Spleen (tissue), 13 donors: ENCODE measurements at places on chromosomes 7 and 10. TPM values are rescaled to one million over a fixed set of nuclear protein-coding genes. Genes with fewer than 3 reads are reported as not detected.

The POLR2J3 gene
- 44.3 TPM for total RNA-seq

The DOCK1 gene
- total RNA-seq, result 21.5 TPM

The MSS51 gene
- 4.1 TPM for total RNA-seq

The GFRA1 gene
- 6.9 TPM for total RNA-seq

The GDF10 gene
- total RNA-seq, result not detected

The PDE6C gene
- total RNA-seq, result not detected

The NEURL1 gene
- total RNA-seq, result 0.43 TPM

The EFCAB10 gene
- total RNA-seq, result not detected

The RNF148 gene
- total RNA-seq, result 2.2 TPM

The UNCX gene
- total RNA-seq, result not detected

DNA sequence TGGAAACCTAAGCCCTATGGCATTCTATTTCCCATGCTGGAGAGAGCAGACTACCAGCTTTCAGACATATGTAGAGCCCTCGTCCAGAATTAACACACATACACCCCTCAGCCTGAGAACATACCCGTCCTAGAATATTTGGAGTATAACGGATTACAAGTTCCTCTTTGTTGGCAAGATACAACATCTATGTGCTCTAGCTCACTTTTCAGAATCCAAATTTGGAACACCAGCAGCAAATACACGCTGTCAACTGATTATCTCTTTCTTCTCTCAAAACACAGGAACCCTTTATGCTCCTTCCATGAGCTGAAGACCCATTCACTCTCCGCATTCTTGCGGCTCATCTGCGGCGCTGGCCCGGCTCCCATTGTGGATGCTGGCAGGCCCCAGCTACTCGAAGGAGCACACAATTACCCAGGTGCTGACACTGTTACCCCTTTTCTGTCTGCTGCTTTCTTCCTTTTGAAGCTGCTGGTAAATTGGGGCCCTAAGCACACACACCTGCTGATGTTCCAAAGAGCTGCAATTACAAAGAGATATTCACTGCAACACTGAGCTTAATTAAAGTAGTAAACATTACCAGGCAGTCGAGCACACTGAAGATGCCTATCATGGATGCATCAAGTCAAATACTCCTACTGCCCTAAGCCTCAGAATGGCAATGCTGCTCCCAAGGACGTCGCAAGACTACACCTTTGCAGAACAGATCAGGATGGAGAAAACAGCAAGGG, 70.0 kb downstream of the VOPP1 start:
- peaks cover 22% of the 10 kb centered on the region for H3K4me1 ChIP-seq
- H3K4me3 ChIP-seq, result no peak overlapping the region
- no peak overlapping the region for H3K27ac ChIP-seq
- H3K27me3 ChIP-seq, result no peaks in the 10 kb centered on the region

GRCh38 chr10:110067960-110068770, 60.4 kb downstream of the ADD3 start:
- no peaks in the 10 kb centered on the region for H3K36me3 ChIP-seq
- H3K27ac ChIP-seq, result peak overlapping the region; percentile 80
- H3K4me1 ChIP-seq, result peaks cover 73% of the 10 kb centered on the region
- DNase-seq, result no peak
- no peaks in the 10 kb centered on the region for H3K27me3 ChIP-seq

DNA sequence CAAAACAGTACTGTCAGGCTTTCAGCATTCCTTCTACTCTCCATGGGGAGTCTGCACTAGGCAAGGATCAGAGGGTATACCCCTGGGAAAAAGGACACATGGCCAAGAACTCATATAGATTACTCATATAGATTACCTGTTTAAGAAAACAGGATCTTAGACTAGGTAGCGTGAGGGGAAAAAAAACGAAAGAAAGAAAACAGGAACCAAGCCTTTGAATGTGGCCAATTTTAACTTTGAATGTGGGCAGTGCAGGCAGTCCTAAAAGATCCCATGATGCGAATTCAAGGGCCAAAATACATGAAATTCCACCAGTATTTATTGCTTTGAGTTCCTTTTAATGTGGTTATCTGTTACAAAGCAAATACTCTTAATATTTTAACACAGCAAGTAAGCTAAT, 108.6 kb upstream of the TAC1 start:
- H3K27me3 ChIP-seq, result no peaks in the 10 kb centered on the region
- H3K4me1 ChIP-seq, result no peaks in the 10 kb centered on the region
- DNase-seq, result no peak

GRCh38 chr7:1674161-1675035, 4.3 kb downstream of the ELFN1 start:
- H3K27ac ChIP-seq, result no peak overlapping the region
- no peaks in the 10 kb centered on the region for H3K36me3 ChIP-seq
- H3K4me3 ChIP-seq, result no peak overlapping the region
- H3K27me3 ChIP-seq, result peaks cover 41% of the 10 kb centered on the region
- DNase-seq, result no peak

- H3K27me3 ChIP-seq, result no peaks in the 10 kb centered on the region
- H3K4me1 ChIP-seq, result peaks cover 98% of the 10 kb centered on the region
- no peak overlapping the region for H3K4me3 ChIP-seq
- no peaks in the 10 kb centered on the region for H3K36me3 ChIP-seq
- no peak overlapping the region for H3K27ac ChIP-seq
These were observed 120.5 kb downstream of the CCNY start for GRCh38 chr10:35456784-35457183.

DNA sequence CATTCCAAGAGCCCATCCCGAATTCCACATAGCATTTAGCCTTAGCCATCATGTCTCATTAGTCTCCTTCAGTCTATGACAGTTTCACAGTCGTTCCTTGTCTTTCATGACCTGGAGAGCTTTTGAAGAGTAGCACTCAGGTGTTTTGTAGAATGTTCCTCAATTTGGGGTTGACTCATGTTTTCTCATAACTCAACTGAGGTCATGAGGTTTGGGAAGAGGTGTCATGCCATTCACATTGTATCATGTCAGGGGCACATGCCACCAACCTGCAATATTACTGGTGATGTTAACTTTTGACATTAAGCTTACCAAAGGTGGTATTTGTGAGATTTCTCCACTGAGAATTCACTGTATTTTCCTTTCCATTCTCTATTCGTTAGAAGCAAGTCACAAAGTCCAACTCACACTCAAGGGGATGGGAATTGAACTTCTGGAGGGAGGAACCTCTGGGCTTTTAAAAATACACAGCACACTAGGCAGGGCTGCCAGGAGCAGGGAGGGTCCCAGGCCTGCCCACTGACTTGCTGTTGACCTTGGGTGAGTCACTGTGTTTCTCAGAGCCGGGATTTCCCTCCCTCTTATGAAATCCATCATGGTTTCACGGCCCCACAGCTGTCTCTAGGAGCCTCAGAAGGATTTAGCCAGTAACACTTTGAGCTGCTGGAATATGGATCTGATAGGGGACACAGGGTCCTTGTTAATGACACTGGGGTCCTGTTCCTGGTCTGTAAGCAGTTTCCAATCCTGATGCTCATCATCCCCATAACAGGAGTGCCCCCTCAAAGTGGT, 74.4 kb upstream of the TCF7L2 start:
- H3K27ac ChIP-seq, result no peak overlapping the region
- H3K4me1 ChIP-seq, result no peaks in the 10 kb centered on the region
- no peaks in the 10 kb centered on the region for H3K27me3 ChIP-seq
- DNase-seq, result no peak
- H3K4me3 ChIP-seq, result no peak overlapping the region

DNA sequence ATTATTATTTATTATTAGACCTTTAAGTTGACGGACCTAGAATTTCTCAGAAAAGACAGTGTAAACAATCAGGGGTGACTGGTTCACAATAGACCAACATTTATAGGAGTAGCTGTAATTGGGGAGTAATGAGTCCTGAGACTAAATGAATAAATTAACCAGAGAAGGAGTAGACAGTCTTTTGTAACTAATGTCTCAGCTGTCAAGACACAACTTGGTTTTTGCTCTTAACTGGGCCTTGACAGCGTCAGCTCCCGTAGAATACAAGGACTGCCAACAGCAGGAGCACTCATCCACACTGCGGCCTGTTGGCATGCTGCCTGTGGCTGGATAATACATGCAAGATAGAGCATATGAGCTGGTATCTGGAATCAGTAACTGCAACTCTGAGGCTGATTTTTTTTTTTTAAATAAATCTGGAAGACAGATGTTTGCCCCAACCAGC, 123.9 kb downstream of the CACNA2D1 start:
- H3K4me1 ChIP-seq, result no peaks in the 10 kb centered on the region
- H3K27me3 ChIP-seq, result no peaks in the 10 kb centered on the region
- no peak overlapping the region for H3K4me3 ChIP-seq
- H3K36me3 ChIP-seq, result no peaks in the 10 kb centered on the region
- no peak for DNase-seq

- H3K4me1 ChIP-seq, result peaks cover 18% of the 10 kb centered on the region
- H3K36me3 ChIP-seq, result no peaks in the 10 kb centered on the region
- no peak overlapping the region for H3K27ac ChIP-seq
These were observed 109.4 kb upstream of the LANCL2 start for GRCh38 chr7:55255496-55256445.

GRCh38 chr7:94396037-94396431, 1.3 kb downstream of the COL1A2 start:
- DNase-seq, result no peak
- no peaks in the 10 kb centered on the region for H3K4me1 ChIP-seq
- no peaks in the 10 kb centered on the region for H3K36me3 ChIP-seq
- H3K27me3 ChIP-seq, result no peaks in the 10 kb centered on the region

DNA sequence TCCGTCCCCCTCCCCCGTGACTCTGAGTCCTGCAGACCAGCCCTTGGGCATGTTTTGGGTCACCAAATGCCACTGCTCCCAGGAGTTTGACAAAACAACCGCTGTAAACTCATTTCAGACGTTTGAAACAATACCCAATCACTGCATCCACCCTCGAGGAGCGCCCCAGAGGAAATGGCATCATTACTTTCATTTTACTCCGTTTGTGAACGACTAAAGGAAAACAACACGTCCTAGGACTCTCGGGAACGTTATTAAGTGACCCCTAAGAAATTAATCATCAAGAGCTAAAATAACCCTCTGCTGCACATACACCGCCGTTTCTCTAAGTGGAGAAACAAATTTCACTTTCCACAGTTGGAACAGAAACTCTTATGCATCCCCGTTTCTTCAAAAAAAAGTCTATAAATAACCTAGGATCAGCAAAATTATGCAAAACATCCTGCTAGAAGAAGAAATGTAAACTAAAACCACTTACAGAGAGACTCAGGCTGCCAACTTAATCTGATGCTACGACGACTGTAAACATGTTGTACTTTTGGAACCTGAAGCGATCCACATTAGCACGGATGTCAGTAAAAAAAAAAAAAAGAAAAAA, 109.9 kb upstream of the EFCAB10 start:
- peaks cover 22% of the 10 kb centered on the region for H3K4me1 ChIP-seq
- no peaks in the 10 kb centered on the region for H3K36me3 ChIP-seq
- H3K27me3 ChIP-seq, result no peaks in the 10 kb centered on the region

DNA sequence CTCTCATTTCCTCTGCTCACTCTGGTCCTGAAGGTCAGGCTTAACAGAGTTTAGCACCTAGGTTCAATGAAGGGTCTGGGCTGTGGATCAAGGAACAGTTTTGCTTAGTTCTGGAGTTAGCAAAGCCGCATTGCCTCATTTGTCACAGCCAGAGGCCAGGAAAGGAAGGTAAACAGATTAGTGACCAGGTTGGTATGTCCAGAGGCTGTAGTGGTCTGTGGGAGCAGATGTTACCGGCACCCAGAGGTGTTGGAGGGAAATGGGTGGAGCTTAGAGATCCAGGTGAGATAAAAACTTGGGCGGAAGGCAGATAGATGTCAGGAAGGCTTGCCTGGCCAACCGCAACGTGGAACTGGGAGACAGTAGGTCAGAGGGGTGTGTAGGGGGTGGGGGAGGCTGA, 36.6 kb upstream of the ZMIZ2 start:
- H3K27me3 ChIP-seq, result no peaks in the 10 kb centered on the region
- no peak overlapping the region for H3K27ac ChIP-seq
- no peak overlapping the region for H3K4me3 ChIP-seq
- DNase-seq, result peak; percentile 30
- H3K4me1 ChIP-seq, result no peaks in the 10 kb centered on the region

GRCh38 chr10:88926566-88927415, 25.8 kb downstream of the ACTA2 start:
- H3K27me3 ChIP-seq, result no peaks in the 10 kb centered on the region
- H3K36me3 ChIP-seq, result no peaks in the 10 kb centered on the region
- peaks cover 11% of the 10 kb centered on the region for H3K4me1 ChIP-seq
- DNase-seq, result no peak
- H3K27ac ChIP-seq, result peak overlapping the region; percentile 61

GRCh38 chr7:120860156-120860555, 2.2 kb upstream of the TSPAN12 start:
- H3K27me3 ChIP-seq, result peaks cover 49% of the 10 kb centered on the region
- no peaks in the 10 kb centered on the region for H3K4me1 ChIP-seq
- H3K36me3 ChIP-seq, result no peaks in the 10 kb centered on the region
- no peak for DNase-seq

- DNase-seq, result no peak
- H3K4me1 ChIP-seq, result no peaks in the 10 kb centered on the region
- H3K27ac ChIP-seq, result no peak overlapping the region
- no peaks in the 10 kb centered on the region for H3K27me3 ChIP-seq
- H3K36me3 ChIP-seq, result no peaks in the 10 kb centered on the region
These were observed 441.7 kb downstream of the TYW1 start for GRCh38 chr7:67438198-67438882.

DNA sequence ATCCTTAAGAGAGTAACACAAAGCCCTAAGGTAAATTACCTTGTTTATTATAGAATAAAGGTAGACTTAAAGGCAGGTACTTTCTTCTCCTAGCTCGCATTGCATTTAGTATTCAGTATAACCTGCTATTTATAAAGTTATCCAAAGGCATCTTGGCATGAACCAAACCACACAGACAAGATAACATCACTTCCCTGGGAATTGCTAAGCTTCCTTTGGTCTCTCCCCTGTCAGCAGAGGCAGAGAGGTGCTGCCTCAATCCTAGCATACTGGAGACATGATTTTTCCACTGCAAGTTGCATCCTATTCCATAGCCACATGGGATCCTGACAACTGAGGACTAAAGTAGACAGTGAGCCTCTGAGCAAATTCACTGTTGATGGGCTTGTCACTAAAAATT, 101.7 kb upstream of the IL6 start:
- no peaks in the 10 kb centered on the region for H3K4me1 ChIP-seq
- no peaks in the 10 kb centered on the region for H3K27me3 ChIP-seq
- no peak overlapping the region for H3K27ac ChIP-seq

DNA sequence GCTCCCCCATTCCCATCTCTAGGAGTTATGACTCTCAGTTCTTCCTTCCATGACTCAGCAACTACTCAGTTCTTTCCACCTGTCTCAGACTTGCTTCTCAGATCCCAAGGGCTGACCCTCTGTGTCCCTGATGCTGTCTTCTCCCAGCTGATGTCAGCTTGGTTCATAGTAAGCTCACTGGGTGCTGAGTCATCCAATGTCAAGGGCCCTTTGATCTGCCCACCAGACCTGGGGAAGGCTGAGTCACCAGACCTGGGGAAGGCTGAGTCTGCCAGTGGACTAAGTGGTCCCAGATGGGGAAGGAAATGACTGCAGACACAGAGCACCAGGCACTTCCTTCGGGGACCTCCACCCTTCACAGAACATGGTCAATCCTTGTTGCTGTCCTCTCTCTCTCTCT, 76.1 kb upstream of the ZEB1 start:
- peak; percentile 57 for DNase-seq
- no peak overlapping the region for H3K4me3 ChIP-seq
- H3K36me3 ChIP-seq, result no peaks in the 10 kb centered on the region
- no peak overlapping the region for H3K27ac ChIP-seq
- no peaks in the 10 kb centered on the region for H3K4me1 ChIP-seq
- no peaks in the 10 kb centered on the region for H3K27me3 ChIP-seq
